ENCODE measurements at places on chromosomes 2 and 18.

- no peak for DNase-seq
Measured at GRCh38 chr2:86292571-86293515, 44.6 kb downstream of the REEP1 start.

- DNase-seq, result no peak
Measured at GRCh38 chr18:23627321-23627720, 35.4 kb downstream of the ANKRD29 start.

GRCh38 chr2:7450833-7451190 lies 533.6 kb downstream of the RNF144A start:
- no peak for DNase-seq

- DNase-seq, result no peak
Measured at GRCh38 chr2:233124421-233125080, 64.4 kb downstream of the INPP5D start.

- no peak for DNase-seq
Measured at GRCh38 chr2:221484761-221485502, 87.2 kb downstream of the EPHA4 start.

DNA sequence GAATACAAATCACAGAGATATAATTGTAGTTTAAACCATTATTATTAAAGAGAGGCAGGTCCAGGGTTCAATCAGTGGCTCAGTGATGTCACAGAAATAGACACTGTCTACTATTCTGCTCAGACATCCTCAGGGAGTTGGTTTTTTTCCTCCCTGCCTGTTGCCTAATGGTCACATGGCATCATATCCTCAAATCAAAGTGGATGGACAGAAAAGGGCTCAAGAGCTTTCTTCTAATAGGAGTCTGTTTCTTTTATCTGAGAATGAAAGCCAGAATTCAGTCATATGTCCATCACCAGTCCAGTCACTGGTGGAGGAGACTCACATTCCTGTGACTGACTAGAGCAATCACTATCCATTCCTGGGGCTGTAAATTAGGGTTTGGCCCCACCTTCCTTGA lies 27.9 kb upstream of the EPC2 start:
- DNase-seq, result no peak

DNA sequence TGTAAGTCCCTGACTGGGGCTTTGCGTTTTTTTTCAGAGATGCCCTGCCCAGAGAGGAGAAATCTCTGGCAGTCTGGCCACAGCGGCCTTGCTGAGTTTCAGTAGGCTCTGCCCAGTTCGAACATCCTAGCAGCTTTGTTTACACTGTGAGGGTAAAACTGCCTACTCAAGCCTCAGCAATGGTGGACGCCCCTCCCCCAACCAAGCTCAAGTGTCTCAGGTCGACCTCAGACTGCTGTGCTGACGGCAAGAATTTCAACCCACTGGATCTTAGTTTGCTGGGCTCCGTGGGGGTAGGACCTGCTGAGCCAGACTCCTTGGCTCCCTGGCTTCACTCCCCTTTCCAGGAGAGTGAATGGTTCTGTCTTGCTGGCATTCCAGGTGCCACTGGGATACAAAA lies 31.7 kb downstream of the L3MBTL4 start:
- DNase-seq, result no peak

DNA sequence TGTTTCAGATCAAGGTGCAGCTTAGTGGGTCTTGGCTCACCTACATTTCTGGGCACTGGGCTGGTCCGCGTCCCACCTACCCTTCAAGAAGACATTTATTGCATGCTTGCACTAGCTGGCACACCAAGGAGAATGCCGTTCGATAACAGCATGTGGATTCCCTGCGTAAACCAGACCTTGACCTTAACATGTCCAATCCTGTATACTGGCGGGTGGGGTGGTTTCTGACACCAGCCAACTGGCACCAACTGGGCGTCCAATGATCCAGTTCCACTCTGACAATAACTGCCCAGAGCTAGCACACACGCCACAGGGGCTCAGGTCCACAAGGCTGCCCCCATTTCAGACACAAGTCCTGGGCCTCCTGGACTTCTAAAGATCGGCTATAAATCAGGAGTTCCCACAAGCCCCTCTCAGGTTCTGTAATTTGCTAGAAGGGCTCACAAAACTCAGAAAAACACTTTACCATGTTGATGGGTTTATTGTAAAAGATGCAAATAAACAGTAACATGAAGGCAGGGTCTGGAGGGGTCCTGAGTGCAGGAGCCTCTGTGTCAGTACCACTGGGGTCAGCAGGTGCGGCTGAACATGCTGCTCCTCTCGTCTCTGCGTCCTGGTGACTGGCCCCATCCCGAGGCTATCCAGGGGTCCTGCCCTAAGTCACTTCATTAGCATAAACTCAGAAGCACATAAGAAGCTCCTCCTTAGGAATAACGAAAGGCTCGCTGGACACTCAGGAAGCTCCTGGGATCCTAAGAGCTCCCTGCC lies 161.8 kb downstream of the HDAC4 start:
- DNase-seq, result no peak

- DNase-seq, result no peak
Measured at GRCh38 chr2:13758412-13758811, 874.1 kb upstream of the LRATD1 start.

DNA sequence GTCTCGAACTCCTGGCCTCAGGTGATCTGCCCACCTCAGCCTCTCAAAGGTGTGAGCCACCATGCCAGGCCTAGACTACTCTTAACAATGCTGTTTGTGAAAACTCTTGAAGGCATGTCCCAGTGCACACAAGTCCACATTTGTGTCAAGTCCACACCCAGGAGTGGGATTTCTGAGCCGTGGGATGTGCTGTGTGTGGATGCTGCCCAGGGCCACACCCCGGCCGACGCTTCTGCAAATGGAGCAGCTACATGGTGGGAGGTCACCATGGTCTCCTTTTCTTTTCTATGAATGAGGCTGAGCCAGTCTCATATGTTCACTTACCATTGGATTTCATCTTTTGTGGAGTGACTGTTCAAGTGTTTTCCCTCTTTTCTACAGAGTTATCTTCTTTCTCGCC lies 15.8 kb downstream of the SNED1 start:
- DNase-seq, result no peak

GRCh38 chr2:126664639-126665038 lies 8.7 kb downstream of the GYPC start:
- DNase-seq, result no peak

DNA sequence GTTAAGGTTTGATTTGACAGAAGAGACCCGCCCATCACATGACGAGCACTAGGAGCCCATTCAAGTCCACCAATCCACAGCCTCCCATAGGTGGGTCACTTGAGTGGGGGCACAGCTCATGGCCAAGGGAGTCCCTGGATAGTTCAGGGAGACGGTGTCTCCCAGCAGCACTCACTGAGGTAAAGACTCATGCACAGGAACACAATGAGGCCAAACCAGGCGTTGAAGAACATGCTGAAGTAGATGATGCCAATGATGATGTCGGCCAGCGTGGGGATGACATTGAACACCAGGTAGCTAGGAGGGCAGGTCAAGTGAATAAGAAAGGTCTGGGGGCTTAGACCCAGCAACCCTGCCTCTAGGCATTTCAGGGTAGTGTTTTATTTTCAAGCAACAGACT lies 4.0 kb downstream of the ABCB6 start:
- DNase-seq, result no peak

- DNase-seq, result no peak
Measured at GRCh38 chr2:134818321-134818720, 20.1 kb upstream of the ACMSD start.

GRCh38 chr2:169619946-169620345 lies 35.8 kb downstream of the PPIG start:
- no peak for DNase-seq

- DNase-seq, result no peak
Measured at GRCh38 chr2:20348542-20348941, 2.1 kb downstream of the PUM2 start.

GRCh38 chr2:111005821-111006220 lies 114.9 kb upstream of the BCL2L11 start:
- DNase-seq, result no peak

DNA sequence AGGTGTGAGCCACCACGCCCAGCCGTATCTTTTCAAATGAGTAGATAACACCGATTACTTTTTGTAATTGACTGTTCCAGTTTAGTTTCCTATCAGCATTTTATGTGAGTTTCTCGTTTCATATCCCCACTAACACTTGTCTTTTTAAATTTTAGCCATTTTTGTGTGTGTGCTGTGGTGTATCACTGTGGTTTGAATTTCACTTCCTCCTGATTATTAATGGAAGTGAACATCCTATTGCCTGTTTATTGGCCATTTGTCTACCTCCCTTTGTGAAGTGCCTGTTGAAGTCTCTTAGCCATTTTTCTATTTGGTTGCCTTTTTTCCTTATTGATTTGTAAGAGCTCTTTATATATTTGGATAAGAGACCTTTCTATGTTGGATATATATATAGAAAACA lies 91.7 kb upstream of the STON1 start:
- no peak for DNase-seq

All from anterior cingulate cortex (tissue), 58 donors.